Activated CD4-positive, alpha-beta T cell treated with anti-CD3 and anti-CD28 coated beads for 24 hours (primary cell): ENCODE measurements at places on chromosomes 1 and 21.

DNA sequence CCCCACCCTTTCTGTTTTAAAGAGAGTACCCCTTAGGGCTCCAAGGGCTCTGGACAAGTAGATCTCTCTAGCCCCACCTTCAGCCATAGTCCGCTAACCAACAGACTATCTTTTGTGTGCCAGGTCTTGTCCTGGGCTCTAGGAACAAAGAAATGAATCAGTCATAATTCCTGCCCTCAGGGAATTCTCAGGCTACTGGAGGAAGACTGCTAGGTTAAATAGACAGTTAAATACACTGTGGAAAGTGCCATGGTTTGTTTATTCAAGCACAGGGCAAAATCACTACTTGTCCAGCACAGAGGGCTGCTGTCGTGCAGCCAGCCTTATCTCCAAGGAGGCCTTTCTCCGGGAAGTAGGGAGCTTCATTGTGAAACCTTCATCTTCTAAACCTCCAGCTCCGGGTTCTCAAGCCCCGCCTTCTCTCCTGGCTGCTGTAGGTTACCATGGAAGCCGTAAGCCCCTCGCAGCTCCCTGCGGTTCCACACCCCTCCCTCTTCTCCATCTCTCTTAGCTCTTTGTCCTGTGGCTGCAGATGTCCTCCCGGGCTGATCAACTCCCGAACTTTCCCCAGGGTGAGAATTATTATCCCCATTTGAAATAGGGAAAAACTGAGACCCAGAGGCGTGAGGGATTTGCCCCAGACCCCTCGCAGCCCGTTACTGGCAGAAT, 29.8 kb downstream of the SHISAL2A start:
- DNase-seq, result no peak

GRCh38 chr1:93344886-93345632, 648 bp upstream of the DR1 start:
- DNase-seq, result no peak

- DNase-seq, result no peak
Measured at GRCh38 chr1:90716243-90716551, 905 bp downstream of the BARHL2 start.

- no peak for DNase-seq
Measured at GRCh38 chr1:67811781-67812180, 21.5 kb downstream of the GNG12 start.
